ENCODE measurements at places on chromosomes 2 and 18.

GRCh38 chr2:109331896-109332848 lies 203.2 kb downstream of the SH3RF3 start:
- no peak for DNase-seq

GRCh38 chr2:74555610-74556103 lies 1.1 kb downstream of the DOK1 start:
- DNase-seq: no peak

- no peak for DNase-seq
These were observed 106.1 kb downstream of the TXNL1 start for GRCh38 chr18:56532176-56532840.

DNA sequence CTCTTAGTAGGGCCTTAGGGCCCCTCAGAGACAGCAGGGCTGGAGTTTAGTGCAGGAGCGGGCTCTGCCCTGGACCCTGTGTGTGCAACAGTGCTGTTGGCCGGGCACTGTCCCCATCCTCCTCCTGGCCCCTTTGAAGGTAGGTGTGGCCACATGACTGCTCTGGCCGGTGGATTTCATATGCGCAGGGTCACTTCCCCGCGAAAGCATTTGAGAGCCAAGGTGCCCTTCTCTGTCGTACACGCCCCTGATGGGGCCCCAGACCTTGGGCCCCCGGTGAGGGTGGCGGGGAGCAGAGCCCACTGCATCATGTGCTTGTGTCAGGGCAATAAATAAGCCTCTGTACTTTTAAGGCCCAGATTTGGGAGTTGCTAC lies 15.5 kb downstream of the TMEM177 start:
- DNase-seq: no peak

GRCh38 chr2:167279810-167280209 lies 391.5 kb downstream of the XIRP2 start:
- DNase-seq: no peak

- DNase-seq: no peak
These were observed 25.4 kb downstream of the MAP4K4 start for GRCh38 chr2:101722864-101723263.

DNA sequence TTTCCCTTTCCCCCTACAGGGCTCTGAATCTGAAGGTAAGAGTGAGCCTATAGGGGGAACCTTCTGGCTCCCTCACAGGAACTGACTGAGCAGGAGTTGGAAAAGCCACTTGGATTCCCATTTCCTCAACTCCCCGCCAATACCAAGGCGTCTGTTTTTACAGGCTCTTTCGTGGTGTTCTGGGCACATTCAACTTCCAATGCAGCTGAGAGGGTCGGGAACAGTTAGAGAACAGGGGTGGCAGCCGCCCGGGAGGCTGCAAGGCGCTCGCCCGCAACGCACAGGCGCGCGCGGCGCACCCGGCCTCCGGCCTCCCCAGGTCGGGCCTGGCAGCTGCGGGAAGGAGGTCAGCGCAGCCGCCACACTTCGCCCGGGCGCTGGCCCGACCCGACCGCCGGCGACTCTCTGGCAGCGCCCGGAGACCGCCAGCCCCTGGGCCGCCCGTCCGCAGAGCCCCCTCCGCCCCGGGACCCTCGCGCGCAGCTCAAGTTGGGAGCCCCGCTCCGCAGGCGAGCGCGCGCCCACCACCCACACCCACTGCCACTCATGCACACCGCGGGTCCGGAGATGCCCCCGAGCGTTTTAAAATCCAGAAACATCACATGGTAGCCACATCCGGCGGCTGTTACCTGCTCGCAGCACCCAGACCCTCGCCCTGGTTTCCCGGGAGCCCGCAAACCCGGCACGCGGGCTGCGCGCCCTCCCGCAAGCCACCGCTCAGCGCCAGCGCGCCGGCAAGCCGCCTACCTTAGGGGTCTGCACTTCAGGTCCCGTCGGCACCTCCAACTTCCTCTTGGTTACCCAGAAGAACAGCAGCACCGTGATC lies 816 bp downstream of the GALNT14 start:
- DNase-seq: no peak

- no peak for DNase-seq
These were observed 40.5 kb downstream of the ANKRD12 start for GRCh38 chr18:9177031-9177430.

DNA sequence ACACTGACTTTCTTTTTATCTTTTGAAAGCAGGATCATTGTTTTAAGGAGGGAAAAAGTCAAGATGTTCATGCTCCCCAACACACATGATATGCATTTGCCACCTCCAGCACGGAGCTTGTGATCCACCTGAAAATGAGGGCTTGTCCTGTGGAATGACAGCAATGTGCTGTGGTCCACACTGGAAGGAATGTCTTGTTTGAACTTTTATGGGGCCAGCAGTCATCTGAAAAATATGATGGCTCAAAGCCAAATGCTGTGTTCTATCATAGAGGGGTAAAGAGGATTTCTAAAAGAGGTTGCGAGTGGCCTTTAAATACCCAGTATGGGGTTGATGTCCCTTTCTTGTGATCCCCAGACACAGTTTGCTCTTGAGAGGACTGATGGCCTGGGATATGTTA lies 226.5 kb upstream of the SPRED2 start:
- DNase-seq: no peak

DNA sequence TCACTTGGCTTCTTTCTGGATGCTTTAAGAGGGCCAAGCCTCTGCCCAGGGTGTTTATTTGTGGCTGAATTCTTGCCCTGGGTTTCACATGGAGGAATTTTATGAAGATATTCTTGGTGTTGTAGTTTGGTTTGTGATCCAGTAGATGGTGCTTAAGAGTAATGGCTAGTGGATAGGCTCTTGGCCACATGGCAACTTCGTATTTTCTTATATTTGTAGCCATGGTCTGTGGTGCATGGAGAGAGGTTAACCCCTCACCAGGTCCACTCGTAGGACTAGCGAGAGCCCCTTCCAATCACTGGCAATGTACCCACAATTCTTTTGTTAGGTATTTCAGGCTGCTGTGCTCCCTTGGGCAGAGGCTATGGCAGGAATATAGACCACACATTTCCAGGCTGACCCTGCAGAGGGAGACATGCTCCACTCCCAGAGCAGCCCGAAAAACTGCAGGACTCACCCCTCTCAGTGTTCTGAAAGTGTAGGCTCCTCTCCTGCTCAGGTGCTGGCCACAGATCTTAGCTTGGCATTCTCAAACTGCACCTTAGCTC lies 582.1 kb upstream of the SETBP1 start:
- DNase-seq: no peak

GRCh38 chr2:142803158-142803557 lies 74.3 kb upstream of the KYNU start:
- no peak for DNase-seq

GRCh38 chr2:181628590-181629585 lies 28.0 kb downstream of the CERKL start:
- no peak for DNase-seq

GRCh38 chr18:13447621-13448334 lies 229.2 kb downstream of the LDLRAD4 start:
- DNase-seq: no peak

DNA sequence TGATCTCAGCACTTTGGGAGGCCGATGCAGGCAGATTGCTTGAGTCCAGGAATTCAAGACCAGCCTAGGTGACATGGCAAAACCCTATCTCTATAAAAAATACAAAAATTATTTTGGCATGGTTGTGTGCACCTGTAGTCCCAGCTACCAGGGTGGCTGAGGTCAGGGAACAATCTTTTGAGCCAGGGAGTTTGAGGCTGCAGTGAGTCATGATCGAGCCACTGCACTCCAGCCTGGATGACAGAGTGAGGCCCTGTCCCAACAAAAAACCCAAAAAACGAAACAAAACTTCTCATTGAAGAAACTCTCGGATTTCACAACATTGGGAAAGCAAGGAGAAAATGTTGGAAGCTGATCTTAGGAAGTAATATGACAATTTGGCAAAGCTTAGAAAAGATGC lies 317.3 kb upstream of the MGAT5 start:
- DNase-seq: no peak

DNA sequence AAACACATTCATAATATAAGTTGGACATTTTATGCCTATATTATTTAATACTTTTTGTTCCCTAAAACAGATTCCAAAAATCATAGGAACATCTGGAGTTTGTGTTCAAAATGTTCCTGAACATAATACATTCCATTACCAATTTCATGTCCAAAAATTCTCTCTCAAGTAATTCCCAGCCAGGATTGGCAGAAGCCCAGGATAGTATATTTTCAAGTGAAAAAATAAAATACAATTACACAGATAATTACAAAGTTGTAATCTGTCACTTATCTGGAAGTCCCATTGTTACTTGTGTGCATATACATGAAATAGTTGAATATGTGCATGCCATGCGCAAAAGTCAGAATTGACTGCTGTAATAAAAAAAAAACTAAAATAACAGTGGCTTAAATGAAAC lies 5.2 kb upstream of the SCN7A start:
- DNase-seq: no peak

DNA sequence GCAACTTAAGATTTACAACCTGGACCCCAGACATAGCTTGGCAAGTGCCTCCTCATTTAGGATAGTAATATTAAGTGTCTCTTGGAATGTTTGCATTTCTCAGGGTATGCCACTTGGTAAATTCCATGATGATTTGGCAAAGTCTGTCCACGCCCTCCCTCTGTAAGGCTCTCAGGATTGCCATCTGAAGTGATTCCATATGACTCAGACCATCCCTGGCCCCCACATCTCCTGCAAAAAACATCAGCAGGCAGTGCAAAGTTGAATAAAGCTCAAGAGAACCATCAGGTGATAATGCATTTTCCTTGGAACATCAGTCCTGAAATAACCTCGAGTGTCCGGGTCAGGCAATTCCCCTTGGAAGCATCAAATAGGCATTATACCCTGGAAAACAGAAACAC lies 27.1 kb upstream of the PIEZO2 start:
- no peak for DNase-seq

DNA sequence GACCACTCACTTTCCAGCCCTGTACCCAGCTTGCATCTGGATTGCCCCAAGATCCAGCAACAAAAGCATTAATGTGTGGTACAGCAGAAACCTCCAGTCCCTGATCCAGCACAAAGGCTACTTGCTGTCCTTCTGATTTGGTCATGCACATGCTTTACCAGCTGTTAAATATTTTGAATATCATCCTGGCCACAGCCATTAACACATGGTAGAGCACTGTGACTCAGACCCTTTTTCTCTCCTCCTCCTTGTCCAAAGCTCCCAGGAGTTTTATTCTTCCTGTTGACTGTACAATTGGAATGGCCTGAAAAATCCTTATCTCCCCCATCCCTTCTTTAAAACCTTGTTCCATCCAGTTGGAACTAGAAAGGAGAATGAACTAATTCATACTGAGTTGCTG lies 419.7 kb upstream of the TNP1 start:
- DNase-seq: no peak

DNA sequence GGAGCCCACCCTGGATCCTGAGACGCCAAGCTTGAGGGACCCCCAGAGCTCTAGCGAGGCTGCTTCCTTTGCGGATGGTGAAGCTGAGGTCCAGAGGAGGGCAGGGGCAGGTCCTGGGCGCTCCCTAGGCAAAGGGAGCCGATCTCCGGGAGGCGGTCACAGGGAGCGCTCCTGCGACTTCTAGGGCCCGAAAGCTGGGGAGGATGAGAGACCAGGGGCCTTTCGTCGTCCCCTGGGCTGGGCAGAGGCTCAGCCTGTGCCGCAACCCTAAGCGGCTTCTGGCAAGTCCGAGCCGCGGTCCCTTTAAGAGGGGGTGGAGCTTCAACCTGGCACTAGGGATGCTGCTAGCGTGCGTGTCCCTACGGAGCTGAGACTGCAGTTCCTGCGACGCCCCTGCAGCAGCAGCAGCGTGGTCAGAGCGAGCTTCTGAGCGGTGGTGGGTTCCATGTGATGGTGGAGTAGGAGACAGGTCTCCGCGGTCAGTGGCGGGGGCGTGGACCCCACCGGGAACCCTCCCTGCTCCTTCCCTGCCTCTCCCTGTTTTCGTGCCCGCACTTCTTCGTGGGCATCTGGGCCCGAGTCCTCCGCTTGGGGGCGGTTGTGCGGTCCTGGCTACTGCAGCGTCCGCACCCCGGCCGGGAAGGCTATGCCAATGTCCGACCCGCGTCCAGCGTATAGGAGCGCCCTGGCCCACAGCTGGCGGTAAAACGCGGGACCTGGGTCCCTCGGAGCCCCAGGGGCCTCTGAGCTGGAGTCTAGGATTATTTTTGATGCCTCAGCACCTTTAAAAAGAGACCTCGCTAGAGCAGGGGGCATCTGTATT lies 154.6 kb downstream of the CCDC74A start:
- peak; percentile 56 for DNase-seq

DNA sequence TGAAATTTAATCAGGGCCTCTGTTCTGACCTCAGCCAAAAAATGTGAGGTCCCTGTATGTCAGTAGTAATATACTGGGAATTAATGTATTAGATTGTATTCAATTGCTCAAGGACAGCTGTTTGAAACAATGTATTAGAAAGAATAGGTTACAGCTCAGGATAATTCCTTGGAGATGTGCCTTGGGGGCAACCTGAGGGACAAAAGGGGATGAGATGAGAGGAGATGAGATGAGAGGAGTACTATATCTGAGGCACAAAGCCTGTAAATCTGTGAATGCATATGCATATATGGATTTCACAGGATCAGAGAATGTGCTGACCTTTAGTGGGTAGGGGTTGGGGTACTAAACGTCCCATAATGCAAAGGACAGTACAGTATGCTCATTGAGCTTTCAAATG lies 80.9 kb downstream of the NRXN1 start:
- DNase-seq: no peak

DNA sequence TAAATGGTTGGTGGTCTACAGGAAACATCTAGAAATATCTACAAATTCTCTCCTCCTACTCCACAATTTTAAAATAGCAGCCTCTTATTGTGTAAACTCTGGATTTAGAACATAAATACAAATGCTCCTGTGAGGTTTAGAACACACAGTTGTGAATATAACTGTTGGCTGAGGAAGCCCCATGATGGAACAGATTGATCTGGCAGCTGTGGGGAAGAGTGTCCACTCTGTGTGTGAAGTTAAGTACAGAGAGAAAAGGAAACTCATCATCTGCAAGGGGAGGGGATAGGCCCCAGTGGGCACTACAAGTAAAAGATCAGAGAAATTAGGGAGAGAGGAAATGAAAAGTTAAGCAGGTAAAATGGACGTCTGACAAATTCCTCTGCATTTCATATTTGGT lies 422.7 kb upstream of the FSHR start:
- DNase-seq: no peak

DNA sequence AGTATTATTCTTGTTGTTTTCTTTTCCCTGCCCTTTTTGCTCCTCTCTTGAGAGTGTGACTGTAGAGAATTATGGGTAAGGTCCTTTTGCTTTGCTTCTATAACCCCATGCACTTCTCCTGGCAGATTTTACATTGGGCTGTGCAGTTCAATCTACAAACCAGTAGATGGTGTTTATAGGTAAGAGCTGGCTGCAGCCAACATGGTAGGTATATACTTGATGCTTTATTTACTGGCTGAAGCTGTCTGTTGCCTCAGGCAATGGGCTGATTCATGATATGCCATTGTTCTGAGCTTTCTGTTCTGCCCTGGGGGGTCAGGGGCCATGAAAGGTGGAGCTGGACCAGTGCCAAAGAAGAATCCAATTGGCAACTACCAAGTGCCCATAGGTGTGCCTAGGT lies 48.3 kb upstream of the MYL1 start:
- DNase-seq: no peak

GRCh38 chr2:152861349-152861942 lies 143.0 kb downstream of the ARL6IP6 start:
- DNase-seq: no peak

GRCh38 chr2:11719230-11719977 lies 27.0 kb upstream of the LPIN1 start:
- no peak for DNase-seq
